Activated B cell treated with CpG ODN at 0.5 μM for 24 hours (primary cell): ENCODE measurements at places on chromosomes 2 and 18. TPM values are rescaled to one million over a fixed set of nuclear protein-coding genes. Genes with fewer than 3 reads are reported as not detected.

DNA sequence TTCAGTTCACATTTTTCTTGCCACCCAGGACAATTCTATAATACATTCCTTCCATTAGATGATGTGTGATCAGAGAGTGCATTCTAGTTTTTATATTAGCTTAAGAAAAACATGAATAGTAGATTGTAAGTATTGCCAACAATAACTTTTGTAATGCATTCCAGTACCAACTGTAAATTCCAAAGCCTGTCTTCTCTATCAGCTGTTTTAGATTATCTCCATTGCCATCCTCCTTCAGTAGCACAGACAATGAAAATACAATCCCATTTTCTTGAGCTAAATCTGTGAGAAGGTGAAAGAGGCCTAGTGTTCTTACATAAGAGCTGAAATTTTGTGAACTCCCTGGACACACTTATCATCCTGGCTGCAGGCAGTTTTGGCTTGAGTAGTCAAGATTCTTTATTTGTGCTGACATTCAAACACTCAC, 103.9 kb downstream of the CCBE1 start:
- no peak overlapping the region for H3K4me3 ChIP-seq
- H3K27me3 ChIP-seq = no peaks in the 10 kb centered on the region
- no peak overlapping the region for H3K27ac ChIP-seq
- no peak for DNase-seq
- no peaks in the 10 kb centered on the region for H3K4me1 ChIP-seq

DNA sequence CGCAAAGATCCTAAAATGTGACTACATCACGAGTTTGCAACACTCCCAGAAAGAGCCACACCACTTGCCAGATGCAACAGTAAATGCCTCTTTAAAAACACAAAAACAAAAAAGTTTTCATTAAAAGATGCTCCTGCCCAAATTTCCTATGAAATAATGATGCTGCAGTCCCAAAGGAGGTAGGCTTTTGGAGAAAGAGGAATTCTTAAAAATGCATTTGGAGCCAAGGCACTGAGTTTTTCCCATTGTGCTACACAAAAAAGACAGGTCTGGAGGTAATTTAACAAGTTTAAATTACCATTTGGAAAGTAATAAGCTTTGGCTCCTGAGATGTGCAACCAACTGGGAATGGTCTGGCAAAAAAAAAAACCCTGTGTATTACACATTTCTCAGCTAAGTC, 145.0 kb downstream of the PID1 start:
- DNase-seq = no peak
- no peak overlapping the region for H3K4me3 ChIP-seq
- no peaks in the 10 kb centered on the region for H3K27me3 ChIP-seq
- H3K4me1 ChIP-seq = no peaks in the 10 kb centered on the region
- no peaks in the 10 kb centered on the region for H3K36me3 ChIP-seq
- no peak overlapping the region for H3K27ac ChIP-seq

- no peaks in the 10 kb centered on the region for H3K27me3 ChIP-seq
- peaks cover 29% of the 10 kb centered on the region for H3K4me1 ChIP-seq
- no peak for DNase-seq
- H3K27ac ChIP-seq = no peak overlapping the region
- H3K4me3 ChIP-seq = no peak overlapping the region
- H3K36me3 ChIP-seq = no peaks in the 10 kb centered on the region
Observed at GRCh38 chr18:44536046-44536445, 144.6 kb upstream of the SETBP1 start.

GRCh38 chr2:15968280-15969178, 28.2 kb downstream of the MYCN start:
- H3K27me3 ChIP-seq = peaks cover 3% of the 10 kb centered on the region
- H3K4me3 ChIP-seq = no peak overlapping the region
- no peak overlapping the region for H3K27ac ChIP-seq
- H3K36me3 ChIP-seq = no peaks in the 10 kb centered on the region
- peaks cover 12% of the 10 kb centered on the region for H3K4me1 ChIP-seq
- no peak for DNase-seq

DNA sequence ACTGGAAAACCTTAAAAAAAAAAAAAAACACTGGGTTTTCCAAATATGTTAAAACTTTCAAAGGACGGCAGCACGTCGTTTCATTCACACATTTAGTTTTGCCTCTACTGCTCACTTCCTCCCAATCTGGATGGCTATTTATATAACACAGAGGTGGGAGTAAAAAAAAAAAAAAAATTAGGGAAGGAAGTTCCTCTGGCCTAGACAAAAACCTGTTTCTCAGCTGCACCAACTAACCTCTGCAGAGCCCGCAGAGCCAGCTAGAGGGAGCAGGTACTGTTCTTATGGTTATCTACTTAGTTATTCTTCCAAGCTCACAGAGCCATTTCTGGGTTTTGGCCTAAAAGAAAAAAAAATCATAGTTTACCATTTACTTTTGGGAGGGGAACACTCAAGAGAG, 28.1 kb downstream of the SLC1A4 start:
- peak overlapping the region; percentile 71 for H3K27ac ChIP-seq
- peaks cover 73% of the 10 kb centered on the region for H3K36me3 ChIP-seq
- DNase-seq = no peak
- peaks cover 44% of the 10 kb centered on the region for H3K4me1 ChIP-seq
- H3K4me3 ChIP-seq = peak overlapping the region; percentile 55

DNA sequence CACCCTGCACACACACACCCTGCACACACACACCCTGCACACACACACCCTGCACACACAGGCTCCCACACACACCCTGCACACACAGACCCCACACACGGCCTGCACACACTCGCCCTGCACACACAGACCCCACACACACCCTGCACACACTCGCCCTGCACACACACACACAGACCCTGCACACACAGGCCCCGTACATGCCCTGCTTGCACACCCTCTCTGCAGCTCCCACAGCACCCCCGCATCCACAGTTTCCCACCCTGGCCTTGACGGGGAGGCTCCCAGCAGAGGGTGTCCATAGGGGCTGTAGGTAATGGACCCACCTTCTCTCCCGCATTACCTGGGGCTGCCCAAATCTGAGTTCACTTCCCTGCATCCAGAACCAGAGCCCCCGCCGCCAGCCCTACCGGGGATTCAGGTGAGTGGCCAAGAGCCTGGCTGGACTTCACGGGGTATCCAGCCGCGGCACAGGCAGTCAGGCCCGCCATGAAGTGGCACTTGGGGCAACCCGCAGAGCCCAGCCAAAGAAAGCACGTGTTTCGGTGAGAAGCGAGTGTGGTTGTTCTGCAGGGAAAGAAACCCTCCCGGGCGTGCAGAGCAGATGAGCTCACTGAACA, 88.6 kb upstream of the GPC1 start:
- no peak overlapping the region for H3K4me3 ChIP-seq
- no peak overlapping the region for H3K27ac ChIP-seq
- no peaks in the 10 kb centered on the region for H3K36me3 ChIP-seq
- H3K27me3 ChIP-seq = no peaks in the 10 kb centered on the region

DNA sequence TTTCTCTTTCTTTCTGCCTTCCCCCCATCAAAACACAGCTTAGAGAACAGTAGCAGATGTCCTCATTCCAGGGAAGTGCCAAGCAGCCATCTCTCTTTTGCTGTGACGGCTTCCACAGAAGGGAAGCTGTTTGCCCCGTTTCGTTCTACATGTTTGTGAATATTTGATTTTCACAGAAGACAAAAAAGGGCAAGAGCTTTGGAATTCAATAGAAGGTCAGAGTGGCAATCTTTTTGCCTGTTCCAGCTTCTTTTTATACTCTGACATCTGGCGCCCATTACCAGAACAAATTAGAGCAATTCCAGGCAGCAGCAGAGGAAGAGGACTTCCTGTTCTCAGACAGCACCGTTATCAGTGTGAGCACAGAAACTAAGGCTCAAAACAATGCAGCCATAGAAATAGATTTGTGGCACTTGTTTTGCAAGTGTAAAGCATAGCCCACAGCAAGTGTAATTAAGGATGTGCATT, 79.0 kb upstream of the CDH19 start:
- no peak for DNase-seq
- H3K4me3 ChIP-seq = no peak overlapping the region
- H3K36me3 ChIP-seq = no peaks in the 10 kb centered on the region
- no peaks in the 10 kb centered on the region for H3K4me1 ChIP-seq
- no peak overlapping the region for H3K27ac ChIP-seq
- H3K27me3 ChIP-seq = no peaks in the 10 kb centered on the region

DNA sequence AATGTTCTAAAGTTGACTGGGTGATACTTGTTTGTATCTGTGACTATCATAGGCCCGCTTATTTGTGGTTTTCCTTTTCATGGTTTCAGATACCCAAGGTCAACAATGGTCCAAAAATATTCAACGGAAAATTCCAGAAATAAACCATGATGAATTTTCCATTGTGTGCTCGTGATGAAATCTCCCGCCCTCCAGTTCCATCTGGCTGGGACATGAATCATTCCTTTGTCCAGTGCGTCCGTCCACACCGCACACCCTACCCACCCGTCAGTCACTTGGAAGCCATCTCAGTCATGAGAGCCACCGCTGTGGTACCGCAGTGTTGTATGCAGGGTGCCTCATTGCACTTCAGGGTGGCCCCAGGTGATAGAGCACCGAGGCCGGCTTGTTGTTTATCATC, 268.2 kb upstream of the PXDN start:
- no peak overlapping the region for H3K4me3 ChIP-seq
- no peaks in the 10 kb centered on the region for H3K27me3 ChIP-seq

DNA sequence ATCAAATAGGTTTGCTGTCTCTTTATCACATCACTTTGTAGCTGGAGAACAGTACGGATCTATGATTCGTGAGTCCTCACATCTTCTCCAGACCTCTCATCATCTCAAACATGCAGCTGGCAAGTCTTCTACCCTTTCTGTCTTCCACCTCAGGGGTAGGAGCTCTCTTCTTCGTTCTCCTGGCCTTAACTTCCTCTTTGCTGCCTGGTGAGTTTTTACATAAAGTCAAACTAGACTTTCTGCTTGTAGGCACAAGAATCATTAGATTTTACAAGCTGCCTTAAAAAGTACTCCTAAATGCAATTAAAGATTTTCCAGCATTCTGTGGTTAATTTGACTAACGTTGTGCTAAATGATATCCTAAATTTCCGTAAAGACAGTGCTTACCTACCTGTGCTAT, 43.7 kb upstream of the TANK start:
- DNase-seq = no peak
- no peaks in the 10 kb centered on the region for H3K36me3 ChIP-seq
- H3K27ac ChIP-seq = peak overlapping the region; percentile 51
- H3K4me3 ChIP-seq = no peak overlapping the region

DNA sequence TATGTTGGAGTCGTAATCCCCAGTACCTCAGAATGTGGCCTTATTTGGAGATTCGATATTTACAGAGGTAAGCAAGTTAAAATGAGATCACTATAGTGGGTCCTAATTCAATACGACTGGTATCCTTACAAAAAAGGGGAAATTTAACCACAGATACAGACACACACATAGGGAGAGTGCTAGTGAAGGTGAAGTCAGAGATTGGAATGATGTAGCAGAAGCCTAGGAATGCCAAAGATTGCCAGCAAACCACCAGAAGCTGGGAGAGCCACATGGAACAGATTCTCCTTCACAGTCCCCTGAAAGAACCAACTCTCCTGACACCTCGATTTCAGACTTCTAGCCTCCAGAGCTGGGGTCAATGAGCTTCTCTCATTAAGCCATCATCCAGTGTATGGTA, 17.7 kb upstream of the ACTR3 start:
- no peak for DNase-seq
- no peak overlapping the region for H3K27ac ChIP-seq
- H3K27me3 ChIP-seq = no peaks in the 10 kb centered on the region
- no peak overlapping the region for H3K4me3 ChIP-seq
- H3K4me1 ChIP-seq = peaks cover 30% of the 10 kb centered on the region

DNA sequence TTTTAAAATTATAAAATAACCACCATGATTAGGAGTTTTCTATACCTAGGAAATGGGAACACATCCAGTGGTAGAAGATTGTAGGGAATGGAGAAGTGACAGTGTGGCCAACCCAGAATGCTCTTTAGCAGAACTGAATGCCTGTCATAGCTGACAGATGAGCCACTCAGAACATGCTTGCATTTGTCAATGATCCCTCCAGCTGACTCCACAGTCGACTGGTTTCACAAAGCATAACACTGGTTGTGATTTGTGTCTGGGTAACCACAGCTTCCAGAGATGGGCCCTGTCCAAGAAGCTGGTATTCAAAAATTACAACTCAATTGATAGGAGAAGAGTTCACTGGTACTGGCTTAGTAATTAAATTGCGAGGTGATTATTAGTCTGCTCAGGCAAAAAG, 9.0 kb upstream of the CTIF start:
- DNase-seq = no peak
- no peaks in the 10 kb centered on the region for H3K4me1 ChIP-seq
- H3K27me3 ChIP-seq = peaks cover 25% of the 10 kb centered on the region
- H3K4me3 ChIP-seq = no peak overlapping the region
- H3K36me3 ChIP-seq = no peaks in the 10 kb centered on the region
- no peak overlapping the region for H3K27ac ChIP-seq

DNA sequence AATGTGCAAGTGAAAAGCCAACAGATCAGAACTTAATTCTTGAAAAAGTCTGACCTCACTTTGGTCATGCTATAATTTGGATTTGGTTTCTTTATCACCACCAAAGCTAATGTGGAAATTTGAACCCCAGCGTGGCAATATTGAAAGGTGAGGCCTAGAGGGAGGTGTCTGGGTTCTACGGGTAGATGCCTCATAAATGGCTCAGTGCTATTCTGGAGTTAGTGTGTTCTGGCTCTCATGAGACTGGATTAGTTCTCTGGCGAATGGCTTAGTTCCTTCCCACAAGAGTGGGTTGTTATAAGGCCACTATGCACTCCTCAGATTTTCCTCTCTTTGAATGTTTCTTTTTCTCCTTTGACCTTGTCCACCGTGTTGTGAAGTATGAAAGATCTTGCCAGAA, 22.3 kb downstream of the ORC4 start:
- H3K27me3 ChIP-seq = no peaks in the 10 kb centered on the region
- H3K4me1 ChIP-seq = peaks cover 17% of the 10 kb centered on the region
- no peak for DNase-seq
- no peak overlapping the region for H3K4me3 ChIP-seq
- H3K27ac ChIP-seq = no peak overlapping the region

GRCh38 chr2:226953206-226953605, 117.4 kb downstream of the RHBDD1 start:
- no peaks in the 10 kb centered on the region for H3K27me3 ChIP-seq
- no peak overlapping the region for H3K27ac ChIP-seq
- no peak overlapping the region for H3K4me3 ChIP-seq
- H3K36me3 ChIP-seq = peaks cover 39% of the 10 kb centered on the region
- no peak for DNase-seq

DNA sequence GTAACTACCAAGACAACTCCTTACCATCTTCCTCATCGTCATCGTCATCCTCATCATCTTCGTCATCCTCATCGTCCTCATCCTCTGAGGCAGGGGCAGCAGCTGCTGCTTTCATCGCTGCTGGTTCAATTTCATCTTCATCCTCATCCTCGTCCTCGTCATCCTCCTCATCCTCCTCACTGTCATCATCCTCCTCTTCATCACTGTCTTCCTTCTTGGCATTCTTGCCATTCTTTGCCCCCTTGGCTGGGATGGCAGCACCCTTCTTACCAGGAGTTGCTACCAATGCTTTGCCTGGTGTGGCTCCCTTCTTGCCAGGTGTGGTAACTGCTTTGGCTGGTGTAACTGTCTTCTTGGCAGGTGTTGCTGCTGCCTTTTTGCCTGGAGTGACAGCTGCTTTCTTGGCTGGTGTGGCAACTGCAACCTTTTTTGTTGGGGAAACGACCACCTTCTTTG, 2.7 kb downstream of the NCL start:
- peaks cover 74% of the 10 kb centered on the region for H3K36me3 ChIP-seq
- no peak overlapping the region for H3K27ac ChIP-seq
- no peaks in the 10 kb centered on the region for H3K27me3 ChIP-seq
- H3K4me3 ChIP-seq = no peak overlapping the region
- peaks cover 41% of the 10 kb centered on the region for H3K4me1 ChIP-seq

Gene STK17B
- total RNA-seq = 203 and 226 TPM in 2 replicates

Gene IFIH1
- 61.8 and 63.0 TPM in 2 replicates for total RNA-seq

Gene IL1B
- 0.53 and 0.71 TPM in 2 replicates for total RNA-seq

Gene TMEM163
- 4.4 and 6.0 TPM in 2 replicates for total RNA-seq

Gene BUB1
- 5.9 and 6.2 TPM in 2 replicates for total RNA-seq

Gene ACADL
- total RNA-seq = not detected in 2 replicates

Gene SCN7A
- not detected in 2 replicates for total RNA-seq

Gene MOGAT1
- not detected in 2 replicates for total RNA-seq

Gene LRRC30
- not detected in 2 replicates for total RNA-seq

Gene ALPI
- not detected in 2 replicates for total RNA-seq
